Skeletal muscle cell (primary cell): ENCODE measurements at places on chromosomes 3 and 15.

DNA sequence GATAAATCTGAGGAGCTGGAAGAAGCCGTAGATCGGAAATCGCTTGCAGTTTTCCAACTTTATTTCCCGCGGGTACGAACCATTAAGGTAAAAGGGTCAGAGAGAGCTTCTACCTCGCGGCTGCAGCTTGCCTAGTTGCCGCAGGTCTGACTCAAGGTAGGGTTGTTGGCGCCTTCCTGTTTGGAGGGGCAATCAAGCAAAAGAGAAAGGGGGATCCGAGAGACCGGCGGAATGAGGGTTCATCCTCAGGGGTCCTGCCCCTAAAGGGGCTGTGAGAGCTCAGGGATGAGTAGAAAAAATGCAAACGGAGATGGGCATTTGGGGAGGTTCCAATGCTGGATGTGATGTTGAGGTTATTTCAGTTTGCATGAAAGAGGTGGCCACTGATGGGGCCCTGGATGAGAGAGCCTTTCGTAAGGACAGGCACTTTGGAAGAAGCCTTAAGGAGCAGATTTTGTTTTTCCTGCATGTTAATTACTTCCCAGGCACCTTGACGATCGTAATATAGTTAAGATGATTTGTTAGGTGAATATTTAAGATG, 265.4 kb downstream of the CGGBP1 start:
- DNase-seq = no peak

GRCh38 chr3:148773805-148774204, 53.8 kb upstream of the CPB1 start:
- no peak for DNase-seq

DNA sequence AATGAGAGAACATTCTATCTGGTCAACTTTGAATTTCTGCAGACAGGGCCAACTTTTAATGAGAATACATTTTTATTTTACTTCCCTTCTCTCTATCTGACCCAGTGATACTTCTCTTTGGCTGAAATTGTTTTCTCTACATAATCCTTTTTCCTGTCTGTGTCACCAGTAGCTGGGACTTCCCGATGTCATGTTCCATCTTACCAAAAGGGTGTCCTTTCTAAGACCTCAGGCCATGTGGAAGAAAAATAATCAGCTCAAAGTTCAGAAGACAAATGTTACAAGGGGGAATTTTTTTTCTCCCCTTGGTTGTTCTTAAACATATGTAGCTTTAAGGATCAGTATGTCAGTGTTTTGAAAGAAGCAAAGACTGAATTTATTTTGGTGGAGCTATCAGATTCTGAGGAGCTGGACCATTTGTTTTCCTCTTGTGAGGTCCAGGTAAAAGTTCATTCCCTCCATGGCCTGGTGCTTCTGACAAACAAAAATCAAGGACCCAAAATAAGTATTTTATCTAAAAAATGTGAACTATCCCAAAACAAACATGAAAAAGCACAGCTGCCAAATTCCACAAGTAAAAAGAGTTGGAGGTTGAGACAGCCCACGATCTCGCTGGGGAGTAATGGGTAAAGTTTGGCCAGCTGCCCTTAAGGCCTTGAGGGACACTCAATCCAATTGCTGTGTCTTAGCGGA, 859.4 kb upstream of the NR2F2 start:
- DNase-seq = peak; percentile 18

DNA sequence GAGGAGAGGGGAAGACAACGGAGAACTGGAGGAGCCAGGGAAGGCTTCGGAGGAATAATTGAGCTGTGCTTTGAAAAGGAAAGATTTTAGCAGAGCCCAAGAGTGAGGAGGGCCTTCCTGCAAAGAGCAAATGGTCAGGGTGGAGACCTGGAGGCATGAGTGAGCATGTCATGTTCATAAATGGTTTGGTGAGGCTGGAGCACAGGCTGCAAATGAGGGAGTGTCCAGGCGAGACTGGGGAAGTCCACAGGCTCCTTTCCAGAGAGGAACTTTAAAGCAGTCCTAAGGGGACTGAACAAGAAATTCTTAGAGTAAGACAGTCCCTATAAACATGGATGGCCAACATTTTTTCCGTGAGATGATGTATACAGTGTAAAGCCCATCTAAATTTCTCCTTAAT, 108.8 kb downstream of the THSD4 start:
- DNase-seq = no peak

DNA sequence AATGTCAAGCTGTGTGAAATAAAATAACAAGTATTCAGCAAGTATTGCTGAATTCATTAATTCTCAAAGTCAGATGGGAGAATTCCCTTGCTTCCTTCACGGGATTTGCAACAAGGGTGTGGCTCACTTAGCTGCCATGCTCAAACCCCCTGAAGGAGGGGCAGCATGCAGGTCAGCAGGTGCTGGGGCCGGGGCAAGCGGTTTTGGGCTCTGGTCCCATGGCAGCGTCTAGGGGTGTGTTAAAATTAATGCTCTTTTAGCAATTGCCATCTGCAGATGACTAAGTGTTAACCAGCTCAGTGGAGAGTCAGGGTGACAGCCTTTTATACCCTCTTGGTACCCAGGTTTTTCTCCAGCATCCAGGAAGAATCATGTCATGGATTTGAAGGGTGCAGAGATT, 40.0 kb upstream of the RBMS3 start:
- no peak for DNase-seq

DNA sequence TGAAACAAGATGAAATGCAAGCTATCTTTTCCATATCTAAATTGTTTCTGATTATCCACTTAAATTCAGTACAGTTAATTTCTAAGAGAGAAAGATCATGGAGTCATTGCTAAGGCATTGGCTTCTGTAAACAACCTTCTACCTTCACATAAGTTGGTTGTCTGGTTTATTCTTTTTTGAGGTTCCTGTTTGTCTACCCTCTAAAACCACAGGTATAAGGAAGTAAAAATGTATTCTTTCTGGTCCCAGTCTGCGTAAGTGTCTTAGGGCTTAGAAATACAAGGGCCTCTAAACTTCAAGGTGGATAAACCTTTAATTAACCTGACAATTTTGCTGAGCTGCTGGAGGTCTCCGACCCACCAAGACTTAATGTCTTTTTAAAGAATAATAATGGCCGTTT, 3.6 kb upstream of the ATOSA start:
- no peak for DNase-seq

DNA sequence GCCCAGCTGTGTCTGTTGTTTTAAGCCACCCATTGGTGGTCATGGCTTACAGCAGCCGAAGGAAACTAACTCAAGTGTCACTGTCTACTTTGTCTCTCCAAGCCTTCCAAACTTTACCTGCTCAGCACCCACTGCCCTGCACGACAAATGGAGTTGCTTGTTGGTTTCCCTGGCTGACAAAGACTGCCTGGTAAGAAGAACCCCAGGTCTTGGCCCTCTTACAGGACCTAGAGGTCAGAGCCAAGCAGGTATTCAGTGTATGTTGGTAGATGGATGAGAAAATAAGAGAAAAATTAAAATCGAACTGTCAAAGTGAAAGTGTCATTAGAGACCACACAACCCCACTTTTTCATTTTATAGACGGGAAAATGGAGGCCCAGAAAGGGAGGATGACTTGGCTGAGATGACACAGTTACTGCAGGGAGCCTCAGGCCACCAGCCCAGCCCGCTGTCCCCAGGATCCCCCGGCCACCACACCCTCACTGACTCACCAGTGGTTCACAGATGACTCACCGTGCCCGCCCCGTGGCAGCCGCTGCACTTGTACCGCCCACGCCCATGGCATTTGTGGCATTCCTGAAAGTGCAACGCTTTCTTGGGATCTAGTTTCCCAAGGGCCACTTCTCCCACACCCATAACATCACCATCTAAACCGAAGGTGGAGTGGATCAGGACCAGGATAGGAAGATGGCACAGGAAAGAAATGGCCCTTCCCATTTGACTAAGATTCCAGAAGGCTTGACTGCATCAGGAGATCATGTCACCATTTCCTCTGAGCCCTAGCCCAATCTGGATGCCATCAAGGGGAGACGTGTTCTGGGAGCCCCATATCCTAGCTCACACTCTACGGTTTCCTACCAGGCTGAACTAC, 15.2 kb downstream of the SSUH2 start:
- DNase-seq = peak; percentile 66

DNA sequence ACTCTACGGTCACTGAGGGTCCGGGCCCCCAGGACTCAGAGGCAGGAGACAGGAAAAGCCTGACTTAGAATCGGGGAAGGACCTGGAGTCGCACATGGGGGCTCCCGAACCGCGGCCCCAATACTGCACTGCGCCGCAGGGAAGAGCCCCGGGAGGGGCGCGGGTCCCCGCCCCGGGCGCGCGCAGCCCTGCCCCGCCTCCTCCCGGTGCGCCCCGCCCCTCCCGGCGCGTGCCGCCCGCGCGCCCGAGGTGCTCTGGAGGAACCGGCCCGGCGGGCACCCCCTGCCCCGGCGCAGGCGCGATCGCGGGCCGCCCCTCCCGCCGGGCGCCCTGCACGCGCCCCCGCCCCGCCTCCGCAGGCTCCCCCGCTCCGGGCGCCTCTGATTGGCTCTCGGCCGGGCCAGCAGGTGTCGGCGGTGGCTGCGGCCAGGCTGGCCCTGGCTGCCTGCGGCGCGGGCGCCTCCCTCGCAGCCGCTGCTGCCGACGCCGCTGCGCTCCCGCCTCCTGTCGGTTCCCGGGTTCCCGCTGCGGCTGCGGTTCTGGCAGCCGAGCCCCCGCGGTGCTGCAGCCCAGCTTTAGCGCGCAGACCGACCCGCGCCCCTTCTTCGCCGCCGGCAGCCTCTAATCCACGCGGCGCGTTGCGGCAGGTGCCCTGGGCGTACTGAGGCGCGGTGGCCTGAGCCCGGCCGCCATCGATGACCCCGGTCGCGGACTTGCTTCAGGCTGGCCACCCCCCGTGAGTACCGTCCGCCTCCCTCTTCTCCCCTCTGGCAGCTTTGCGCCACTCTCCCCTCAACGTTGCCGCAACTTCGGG, at the start of gene MYRIP:
TSS of gene MYRIP (plus strand) at position 429 of the 814 bp plus-strand sequence. CDS start 91,208 bp downstream, outside the sequence.
- no peak for DNase-seq

DNA sequence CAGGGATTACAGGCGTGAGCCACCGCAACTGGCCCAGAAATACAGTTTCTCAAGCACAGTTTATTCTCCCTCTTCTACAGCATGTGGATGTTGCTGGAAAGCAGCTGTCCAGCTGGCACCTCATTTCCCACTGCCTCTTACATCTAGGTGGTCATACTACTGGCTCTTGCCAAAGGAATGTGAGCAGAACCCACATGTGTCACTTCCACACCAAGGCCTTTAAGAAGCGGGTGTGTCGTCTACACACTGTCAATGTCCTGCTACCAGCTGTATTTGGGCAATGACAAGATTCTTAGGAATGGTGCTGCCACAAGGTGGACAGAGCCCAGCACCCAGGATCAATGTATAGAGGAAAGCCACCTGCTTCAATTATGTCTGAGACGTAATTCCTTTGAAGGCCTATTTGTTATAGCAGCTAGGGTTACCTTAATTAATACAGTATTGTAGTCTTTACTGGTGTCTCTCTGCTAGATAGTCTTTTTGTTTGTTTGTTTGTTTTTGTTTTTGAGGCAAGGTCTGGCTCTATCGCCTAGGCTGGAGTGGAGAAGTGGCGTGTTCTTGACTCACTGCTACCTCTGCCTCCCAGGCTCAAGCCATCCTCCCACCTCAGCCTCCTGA, 15.1 kb upstream of the RAB7A start:
- DNase-seq = no peak

DNA sequence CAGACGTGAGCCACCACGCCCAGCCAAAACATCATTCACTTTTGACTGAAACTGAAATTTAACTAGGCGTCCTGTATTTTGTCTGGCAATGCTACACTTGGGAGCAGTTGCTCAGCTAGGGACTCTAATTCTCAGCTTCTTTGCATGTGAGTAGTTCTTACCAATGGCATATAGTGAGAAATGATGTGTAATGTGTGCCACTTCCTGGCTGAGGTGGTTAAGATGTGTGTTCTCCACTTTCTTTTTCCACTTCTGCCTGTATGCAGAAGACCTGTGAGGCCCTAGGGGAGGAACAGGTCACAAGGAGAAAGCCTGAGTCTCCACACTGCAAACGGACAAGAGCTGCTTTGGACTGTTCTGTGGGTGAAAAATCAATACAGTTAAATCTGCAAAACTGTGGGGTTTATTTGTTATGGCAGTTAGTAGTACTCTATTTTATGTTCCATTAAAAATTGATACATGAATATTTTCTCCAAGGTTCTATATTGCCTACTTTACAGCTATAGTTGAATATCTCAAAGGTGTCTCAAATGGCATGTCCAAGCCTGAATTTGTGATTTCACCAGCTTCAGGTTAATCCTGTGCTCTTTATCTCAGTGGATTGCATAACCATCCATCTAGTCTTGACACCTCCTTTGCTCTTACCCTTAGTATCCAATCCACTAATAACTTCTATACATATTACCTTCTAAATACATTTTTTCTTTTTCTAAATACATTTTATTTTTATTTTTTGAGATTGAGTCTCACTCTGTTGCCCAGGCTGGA, 59.3 kb downstream of the NR1D2 start:
- DNase-seq = no peak

DNA sequence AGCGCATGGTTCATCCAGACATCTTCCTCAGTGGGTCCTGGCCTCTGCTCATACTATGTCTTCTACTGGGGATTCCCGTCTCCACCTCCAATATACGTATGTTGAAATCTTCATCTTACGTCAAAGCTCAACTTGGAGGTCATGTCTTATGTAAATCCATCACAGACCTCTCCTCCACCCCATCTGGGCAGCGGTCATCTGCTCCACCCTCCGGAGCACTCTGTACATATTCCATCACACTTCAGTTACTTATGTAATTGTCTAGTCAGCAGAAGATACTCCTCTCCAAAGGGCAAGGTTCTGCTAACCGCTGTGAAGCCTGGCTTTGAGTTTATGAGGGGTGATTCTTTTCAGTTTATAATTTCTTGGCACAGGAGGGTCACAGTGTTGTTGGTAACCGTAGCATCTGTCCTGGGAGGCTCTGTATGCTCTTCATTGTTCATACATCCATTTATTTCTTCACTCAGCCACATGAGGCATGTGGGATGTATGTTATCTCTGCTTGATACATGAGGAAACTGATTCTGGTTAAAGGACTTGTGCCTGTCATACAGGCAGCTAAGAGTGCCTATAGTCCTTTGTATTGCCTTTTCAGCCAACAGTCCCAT, 22.1 kb downstream of the MAP2K1 start:
- no peak for DNase-seq

DNA sequence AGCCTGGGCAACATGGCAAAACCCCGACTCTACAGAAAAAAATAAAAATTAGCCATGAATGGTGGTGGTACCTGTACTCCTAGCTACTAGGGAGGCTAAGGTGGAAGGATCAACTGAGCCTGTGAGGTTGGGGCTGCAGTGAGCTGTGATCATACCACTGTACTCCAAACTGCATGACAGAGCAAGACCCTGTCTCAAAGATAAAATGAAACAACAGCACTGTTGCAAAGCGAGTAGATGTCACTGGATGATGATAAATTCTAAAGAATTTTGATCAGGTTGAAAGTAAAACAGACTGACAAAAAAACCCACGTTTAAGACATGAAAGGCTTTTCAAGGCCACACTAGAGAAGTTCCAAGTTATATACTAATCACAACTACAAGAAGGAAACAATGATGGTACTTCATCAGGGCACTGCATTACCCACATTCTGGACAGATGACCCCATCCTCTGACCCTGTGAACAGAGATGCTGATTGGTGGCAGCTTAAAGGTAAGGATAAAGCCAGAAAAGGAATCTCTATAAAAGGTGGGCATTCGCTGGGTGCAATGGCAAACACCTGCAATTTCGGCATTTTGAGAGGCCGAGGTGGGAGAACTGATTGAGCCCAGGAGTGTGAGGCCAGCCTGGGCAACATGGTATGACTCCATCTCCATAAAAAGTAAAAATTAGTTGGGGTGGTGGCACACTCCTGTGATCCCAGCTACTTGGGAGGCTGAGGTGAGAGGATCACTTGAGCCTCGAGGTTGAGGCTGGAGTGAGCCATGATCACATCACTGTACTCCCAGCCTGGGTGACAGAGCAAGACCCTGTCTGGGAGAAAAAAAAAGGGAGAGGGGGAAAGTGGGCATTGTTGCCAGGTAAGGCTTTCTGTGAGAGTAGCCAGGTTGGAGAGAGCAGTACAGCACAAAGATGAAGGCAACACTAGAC, 59.2 kb downstream of the TBL1XR1 start:
- DNase-seq = no peak
